ENCODE measurements at places on chromosomes 4 and X.

DNA sequence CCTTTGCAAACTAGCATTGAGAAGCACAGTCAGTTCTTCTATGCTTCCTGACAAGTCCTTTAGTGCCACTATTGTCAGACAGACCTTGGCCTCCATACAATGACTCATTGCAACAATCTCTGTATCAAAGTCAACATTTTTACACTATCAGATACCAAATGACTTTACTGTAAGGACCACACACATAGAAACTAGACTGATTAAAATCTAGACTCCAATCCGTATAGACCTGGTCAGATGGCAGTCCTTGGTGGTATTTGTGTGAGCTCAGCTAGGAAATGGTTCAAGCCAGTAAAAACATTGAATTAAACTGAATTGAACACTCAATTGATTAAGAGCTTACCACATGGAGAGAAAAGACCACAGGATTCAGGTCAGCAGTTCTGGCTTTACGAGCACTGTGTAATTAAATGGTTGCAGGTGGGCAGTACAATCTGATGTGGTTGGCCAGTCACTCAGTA, 549.8 kb upstream of the LCORL start:
- H3K27me3 ChIP-seq = no peaks in the 10 kb centered on the region
- H3K27ac ChIP-seq = no peak overlapping the region
- no peaks in the 10 kb centered on the region for H3K36me3 ChIP-seq
- no peak for DNase-seq
- H3K4me1 ChIP-seq = no peaks in the 10 kb centered on the region
- H3K4me3 ChIP-seq = no peak overlapping the region

DNA sequence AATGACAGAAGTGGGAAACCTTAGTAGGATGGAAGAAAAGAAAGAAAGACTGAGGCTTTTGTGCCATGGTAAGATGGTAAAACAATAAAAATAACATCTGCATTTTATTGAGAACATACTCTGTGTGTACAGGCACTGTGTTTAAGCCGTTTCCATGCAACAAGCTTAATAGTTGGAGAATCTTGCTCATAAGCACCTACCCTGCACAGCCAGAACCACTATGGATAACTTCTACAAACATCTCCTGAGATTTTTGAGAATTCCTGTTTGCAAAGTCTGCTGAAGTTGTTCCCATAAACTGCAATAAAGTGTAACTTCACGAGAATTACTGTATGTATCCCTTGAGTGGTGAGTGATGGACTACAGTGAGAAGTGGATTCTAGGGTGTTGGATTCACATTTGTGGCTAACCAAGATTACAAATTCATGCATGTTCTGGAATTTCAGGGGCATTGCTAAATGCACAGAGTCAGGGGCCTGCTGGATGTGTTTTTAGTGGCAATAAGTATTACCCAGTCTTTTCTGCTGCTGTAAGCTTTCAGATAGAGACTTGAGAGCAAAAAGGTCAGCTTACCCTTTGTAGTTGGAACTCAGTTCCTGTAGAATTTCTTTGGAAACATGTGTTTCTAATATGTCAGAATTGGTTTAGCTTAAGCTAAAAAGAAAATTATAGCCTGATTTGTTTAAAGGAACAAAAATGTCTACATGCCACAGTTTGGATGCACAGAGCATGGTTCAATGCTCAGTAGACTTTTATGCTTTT, 132.5 kb downstream of the AFF1 start:
- H3K27me3 ChIP-seq = no peaks in the 10 kb centered on the region
- DNase-seq = no peak
- peaks cover 19% of the 10 kb centered on the region for H3K4me1 ChIP-seq
- peaks cover 14% of the 10 kb centered on the region for H3K36me3 ChIP-seq

GRCh38 chrX:17028356-17028755, 81.9 kb downstream of the REPS2 start:
- H3K4me1 ChIP-seq = no peaks in the 10 kb centered on the region
- no peak overlapping the region for H3K27ac ChIP-seq
- no peaks in the 10 kb centered on the region for H3K36me3 ChIP-seq
- no peak for DNase-seq

DNA sequence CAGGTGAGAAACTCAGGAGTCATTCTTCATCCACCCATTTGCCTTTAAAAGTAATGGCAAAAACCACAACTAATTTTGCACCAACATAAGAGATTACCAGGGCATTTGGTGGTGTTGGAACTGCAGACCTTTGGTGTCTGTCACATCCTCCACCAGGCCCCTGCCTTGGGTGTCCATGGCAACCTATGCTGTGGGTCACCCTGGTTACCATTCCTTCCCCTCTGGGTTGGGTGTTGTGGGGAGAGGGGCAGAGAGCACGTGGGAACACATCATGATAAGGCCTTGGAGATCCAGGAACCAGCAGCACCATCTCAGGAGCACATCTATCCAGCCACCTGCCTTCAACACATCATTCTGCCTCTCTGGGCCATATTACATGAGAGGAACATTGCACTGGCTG, 77.3 kb downstream of the CHRNA9 start:
- peaks cover 4% of the 10 kb centered on the region for H3K36me3 ChIP-seq
- no peaks in the 10 kb centered on the region for H3K4me1 ChIP-seq
- H3K4me3 ChIP-seq = no peak overlapping the region
- no peaks in the 10 kb centered on the region for H3K27me3 ChIP-seq
- DNase-seq = no peak

DNA sequence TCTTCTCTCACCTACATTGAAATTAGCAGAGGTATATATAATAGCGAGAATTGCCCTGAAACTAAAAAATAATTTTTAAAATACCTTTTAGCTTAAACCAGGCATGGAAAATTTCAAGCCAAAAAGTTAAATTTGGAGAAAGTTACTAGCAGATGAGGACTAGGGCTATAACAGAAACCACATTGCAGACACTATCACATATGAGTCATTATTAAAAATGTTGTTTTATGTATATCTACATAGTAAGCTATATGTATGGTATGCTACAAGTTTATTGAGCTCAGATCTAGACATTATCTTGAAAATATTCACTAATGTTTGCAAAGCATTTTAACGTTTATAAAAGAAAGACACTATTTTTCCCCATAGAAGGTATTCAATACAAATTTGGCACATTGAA, 147.8 kb downstream of the PAPSS1 start:
- no peaks in the 10 kb centered on the region for H3K36me3 ChIP-seq
- H3K4me3 ChIP-seq = no peak overlapping the region
- H3K27me3 ChIP-seq = no peaks in the 10 kb centered on the region
- no peak for DNase-seq

DNA sequence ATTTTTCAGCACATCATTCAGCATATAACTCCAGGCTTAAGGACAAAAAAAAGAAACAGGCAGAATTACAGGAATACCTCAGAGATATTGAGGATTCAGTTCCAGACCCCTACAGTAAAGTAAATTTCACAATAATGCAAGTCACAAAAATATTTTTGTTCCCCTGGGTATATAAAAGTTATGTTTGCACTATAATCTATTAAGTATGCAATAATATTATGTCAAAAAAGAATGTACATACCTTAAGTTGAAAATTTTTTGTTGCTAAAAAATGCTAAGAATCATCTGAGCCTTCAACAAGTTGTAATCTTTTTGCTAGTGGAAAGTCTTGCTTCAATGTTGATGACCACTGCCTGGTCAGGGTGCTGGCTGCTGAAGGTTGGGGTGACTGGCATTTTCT, 2532.5 kb downstream of the ARAP2 start:
- no peak overlapping the region for H3K4me3 ChIP-seq
- H3K27me3 ChIP-seq = no peaks in the 10 kb centered on the region
- H3K36me3 ChIP-seq = no peaks in the 10 kb centered on the region
- no peak for DNase-seq

DNA sequence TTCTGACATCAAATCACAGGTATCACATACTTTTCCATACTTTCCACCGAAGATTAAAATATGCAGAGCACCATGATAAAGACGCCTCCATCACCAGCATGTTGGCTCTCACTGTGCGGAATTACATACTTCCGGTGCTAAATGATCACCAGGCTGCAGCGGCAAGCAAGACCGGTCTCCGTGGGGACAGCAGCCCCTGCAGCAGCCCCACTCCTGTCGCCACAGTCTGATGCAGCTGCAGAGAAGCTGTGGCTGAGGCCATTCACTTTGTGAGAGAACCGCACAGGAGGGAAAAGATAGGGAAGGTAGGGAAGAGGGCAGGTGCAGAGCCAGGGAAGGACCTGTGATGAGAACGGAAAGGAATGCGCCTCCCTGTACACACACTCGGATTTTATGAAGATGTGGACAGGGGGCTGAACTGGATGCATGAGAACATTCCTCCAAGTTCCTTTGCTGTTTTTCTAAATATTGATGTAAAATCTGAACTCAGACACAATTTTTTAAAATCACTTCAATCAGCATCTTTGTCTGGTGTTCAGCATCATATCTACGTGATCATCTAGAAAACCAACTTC, 38.3 kb downstream of the AFAP1 start:
- H3K27ac ChIP-seq = no peak overlapping the region
- peaks cover 8% of the 10 kb centered on the region for H3K4me1 ChIP-seq

- H3K27me3 ChIP-seq = no peaks in the 10 kb centered on the region
- no peak for DNase-seq
- H3K27ac ChIP-seq = no peak overlapping the region
- H3K36me3 ChIP-seq = no peaks in the 10 kb centered on the region
- H3K4me3 ChIP-seq = no peak overlapping the region
- H3K4me1 ChIP-seq = no peaks in the 10 kb centered on the region
Measured at GRCh38 chr4:24094726-24095125, 204.9 kb upstream of the PPARGC1A start.

DNA sequence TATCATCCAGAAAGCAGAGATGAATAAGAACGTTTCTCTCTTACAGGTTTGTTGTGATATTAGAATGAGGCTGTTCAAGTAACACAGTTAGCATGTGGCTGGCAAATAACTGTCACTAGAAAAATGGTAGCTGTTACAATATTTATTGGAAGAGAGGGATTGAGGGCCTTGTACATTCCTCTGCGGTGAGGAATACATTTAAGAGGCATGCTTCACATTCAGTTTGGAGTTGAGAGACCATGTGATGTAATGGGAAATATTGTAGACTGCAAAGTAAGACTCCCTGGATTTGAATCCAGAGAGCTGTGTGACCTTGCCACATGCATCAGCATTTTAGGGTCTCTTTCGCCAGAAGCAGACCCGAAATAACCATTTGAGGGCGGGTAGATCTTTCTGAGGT, 104.8 kb upstream of the KIT start:
- no peak overlapping the region for H3K4me3 ChIP-seq
- H3K27ac ChIP-seq = no peak overlapping the region
- no peaks in the 10 kb centered on the region for H3K36me3 ChIP-seq
- no peak for DNase-seq

DNA sequence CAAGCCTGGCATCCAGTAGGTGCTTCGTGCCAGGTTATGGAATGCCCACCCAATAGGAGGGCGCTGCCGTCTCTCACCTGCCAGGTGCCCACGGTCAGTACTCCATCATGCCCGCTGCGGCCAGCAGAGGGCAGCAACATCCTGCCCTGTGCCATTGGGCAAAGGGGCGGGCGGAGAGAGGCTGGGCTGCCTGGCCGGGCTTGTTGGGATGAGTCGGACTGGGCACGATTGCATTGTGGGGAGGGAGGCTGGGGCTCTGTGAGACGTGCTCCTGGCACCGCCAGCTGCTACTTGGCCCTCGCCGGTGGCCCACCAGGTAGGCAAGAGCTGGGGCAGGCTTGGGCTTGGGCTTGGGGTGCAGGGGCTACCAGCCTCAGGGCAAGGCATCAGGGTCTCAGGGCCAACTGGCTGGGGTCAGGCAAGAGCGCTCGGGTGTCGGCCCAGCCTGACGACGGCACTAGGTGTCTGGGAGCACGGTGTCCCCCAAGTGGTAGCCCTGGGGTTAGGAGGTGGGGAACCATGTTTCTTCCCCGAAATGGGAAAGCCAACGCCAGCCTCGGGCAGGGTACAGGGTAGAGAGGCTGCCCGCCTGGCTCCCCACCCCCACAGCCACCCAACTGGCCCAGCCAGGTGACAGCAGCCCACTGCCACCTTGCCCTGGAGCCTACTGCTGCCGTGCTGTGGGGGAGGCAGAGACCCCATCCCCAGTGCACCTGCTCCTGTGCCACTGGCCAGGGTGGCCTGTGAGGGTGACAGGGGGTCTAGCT, at the start of gene PLXNB3:
PLXNB3 (plus strand) TSS at position 261 of the 767 bp plus-strand sequence. CDS start 1,287 bp downstream, outside the sequence.
- H3K27me3 ChIP-seq = no peaks in the 10 kb centered on the region
- no peaks in the 10 kb centered on the region for H3K36me3 ChIP-seq
- H3K27ac ChIP-seq = no peak within 1 kb of the TSS
- peak; percentile 56 for DNase-seq

DNA sequence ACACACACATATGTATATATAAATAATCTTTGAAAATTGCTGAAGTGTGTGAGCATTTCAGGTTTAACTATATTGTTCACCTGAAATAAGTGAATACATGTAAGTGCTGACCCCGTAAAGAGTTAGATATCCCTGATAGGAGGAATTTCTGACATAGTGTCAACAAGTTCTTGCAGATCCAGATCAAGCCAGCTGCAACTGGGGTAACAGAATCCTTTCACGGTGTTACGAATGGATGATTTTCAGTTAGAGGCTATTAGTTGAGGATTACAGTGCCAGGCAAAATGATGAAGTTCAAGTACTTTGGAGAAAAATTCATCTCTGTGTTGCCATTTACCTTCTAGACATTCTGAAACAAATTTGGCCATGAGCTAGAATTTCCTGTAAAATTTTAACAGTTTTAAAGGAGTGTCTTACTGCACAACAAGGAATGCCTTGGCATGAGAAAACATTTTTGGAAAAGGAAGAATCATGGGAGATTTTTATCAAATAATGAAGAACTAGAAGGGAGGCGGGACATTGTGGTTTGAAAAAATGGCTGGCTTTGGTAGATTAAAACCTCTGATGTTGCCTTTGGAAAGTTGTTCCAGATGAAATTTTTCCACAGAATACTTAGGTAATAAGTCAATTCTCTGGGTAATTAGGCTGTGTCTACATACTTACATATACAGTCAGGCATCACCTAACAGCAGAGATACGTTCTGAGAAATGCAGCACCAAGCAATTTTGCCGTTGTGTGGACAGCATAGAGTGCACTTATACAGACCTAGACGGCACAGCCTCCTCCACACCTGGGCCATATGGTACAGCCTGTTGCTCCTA, 84.4 kb upstream of the FAT1 start:
- no peaks in the 10 kb centered on the region for H3K36me3 ChIP-seq
- no peaks in the 10 kb centered on the region for H3K27me3 ChIP-seq
- no peaks in the 10 kb centered on the region for H3K4me1 ChIP-seq
- H3K27ac ChIP-seq = no peak overlapping the region

- no peak overlapping the region for H3K4me3 ChIP-seq
- H3K4me1 ChIP-seq = no peaks in the 10 kb centered on the region
- H3K27me3 ChIP-seq = no peaks in the 10 kb centered on the region
- no peak for DNase-seq
Measured at GRCh38 chrX:118637997-118638396, 89.4 kb upstream of the IL13RA1 start.

DNA sequence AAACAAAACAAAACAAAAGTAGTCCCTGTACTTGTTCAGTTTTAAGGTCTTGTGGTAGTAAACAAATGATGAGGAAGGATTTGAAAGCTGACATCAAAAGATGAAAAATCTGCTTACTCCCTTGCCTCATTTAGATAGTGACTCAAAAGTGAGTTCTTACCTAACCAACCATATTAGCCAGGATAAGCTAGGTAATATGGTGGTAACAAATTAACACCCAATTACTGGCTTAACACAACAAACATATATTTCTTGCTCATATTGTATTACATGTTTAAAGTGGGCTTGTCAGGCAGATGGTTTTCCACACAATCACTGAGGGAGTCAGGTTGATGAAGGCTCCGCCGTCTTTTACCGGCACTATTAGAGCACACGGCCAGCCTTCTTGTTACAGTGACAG, 189.7 kb downstream of the PPARGC1A start:
- H3K36me3 ChIP-seq = no peaks in the 10 kb centered on the region
- H3K27me3 ChIP-seq = no peaks in the 10 kb centered on the region
- no peak overlapping the region for H3K27ac ChIP-seq
- no peak for DNase-seq
- H3K4me1 ChIP-seq = no peaks in the 10 kb centered on the region
